ENCODE measurements at places on chromosomes 2 and 18.
A peak's percentile ranks its signal among the peaks of the same experiment; 100 is the strongest.

DNA sequence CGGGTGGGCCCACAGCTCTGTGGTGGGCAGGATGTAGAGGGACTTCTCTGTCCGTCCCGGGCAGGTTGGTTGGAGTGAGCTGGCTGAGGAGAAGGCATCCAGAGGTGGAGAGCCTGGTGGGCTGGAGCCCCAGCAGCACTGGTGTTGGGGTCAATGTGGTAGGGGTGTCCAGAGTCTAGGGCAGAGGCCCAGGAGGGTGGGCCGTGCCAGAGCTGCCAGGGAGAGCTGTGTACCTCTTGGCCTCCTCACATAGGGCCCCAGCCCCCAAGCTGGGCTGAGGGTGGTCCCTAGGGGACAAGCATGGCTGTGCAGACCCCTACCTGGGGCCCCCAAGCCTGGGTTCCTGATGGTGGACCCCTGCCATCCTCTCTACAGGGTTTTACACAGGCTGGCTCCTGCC is 16.0 kb downstream of the ANO7 start:
- DNase-seq, result no peak

GRCh38 chr2:227363756-227364155 is 15.3 kb downstream of the TM4SF20 start:
- DNase-seq, result no peak

DNA sequence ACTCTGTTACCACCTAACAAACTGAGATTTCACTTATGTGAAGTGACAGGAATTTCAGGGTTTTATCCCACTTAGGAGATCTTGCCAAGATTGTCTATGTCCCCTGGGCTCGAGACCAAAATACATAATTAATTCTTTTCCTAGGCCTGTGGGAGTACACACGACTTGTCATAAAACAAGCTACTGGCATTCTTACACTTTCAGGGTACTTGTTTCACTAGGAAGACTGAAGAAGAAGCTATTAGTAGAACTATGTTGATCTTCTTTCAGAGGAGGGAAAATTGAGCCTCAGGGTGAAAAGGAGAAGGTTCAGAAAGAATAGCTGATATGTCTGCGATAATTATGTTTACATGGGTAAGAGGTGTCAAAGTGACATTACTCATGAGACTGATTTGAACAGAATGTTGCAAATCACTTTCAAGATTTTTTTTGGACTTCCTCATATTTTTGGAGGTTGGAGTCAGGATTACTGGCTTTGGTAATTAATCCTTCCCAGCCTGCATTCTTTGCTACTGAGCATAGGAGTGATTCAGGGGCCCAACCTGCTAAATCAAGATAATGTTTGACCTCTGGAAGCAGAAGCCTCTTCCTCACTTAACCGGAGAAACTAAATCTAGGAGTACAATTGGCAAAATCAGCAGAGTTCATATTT is 240.0 kb upstream of the NT5C1B start:
- peak; percentile 85 for DNase-seq

DNA sequence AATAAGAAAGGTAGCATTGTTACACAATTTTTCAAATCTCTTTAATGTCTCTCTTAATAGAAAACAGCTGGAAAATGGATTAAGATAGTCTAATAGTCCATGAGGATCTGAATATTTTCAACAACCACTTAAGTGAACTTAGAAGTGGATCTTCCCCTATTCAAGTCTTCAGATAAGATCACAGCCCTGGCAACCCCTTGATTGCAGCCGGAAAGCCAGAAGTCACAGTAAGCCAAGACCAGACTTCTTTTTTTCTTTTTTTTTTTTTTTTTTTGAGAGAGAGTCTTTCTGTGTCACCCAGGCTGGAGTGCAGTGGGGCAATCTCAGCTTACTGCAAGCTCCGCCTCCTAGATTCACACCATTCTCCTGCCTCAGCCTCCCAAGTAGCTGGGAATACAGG is 18.6 kb upstream of the ZC3H15 start:
- DNase-seq, result no peak

DNA sequence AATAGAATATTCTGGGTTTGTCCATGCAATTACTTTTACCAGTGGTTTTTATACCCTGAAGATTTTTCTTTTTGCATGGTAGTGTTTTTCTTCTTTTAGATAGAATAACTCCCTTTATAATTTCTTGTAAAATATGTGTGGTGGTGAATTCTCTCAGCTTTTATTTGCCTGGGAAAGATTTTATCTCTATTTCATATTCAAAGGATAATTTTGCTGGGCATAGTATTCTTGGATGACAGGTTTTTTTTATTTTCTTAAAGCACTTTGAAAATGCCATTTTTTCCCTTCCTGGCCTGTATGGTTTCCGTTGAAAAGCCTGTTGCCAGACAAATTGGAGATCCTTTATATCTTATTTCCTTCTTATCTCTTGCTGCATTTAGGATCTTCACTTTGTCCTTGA is 113.5 kb downstream of the MYO3B start:
- DNase-seq, result no peak

DNA sequence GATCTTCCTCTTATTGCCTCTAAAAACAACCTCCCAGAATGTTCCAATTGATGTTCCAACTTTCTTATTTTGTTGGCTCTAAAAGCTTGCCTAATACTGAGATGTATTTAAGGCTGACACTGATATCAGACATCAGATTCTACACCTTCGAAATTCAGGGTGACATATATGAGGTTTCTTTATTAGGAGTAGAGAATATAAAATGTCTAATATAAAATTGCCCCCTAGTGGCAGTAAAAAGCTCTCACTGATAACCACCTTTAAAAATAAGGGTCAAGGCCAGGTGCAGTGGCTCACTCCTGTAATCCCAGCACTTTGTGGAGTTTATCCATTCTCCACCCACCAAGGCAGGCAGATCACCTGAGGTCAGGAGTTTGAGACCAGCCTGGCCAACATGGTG is 789.7 kb upstream of the SLC39A10 start:
- peak; percentile 2 for DNase-seq

GRCh38 chr18:25189391-25190185 is 162.4 kb downstream of the ZNF521 start:
- no peak for DNase-seq

DNA sequence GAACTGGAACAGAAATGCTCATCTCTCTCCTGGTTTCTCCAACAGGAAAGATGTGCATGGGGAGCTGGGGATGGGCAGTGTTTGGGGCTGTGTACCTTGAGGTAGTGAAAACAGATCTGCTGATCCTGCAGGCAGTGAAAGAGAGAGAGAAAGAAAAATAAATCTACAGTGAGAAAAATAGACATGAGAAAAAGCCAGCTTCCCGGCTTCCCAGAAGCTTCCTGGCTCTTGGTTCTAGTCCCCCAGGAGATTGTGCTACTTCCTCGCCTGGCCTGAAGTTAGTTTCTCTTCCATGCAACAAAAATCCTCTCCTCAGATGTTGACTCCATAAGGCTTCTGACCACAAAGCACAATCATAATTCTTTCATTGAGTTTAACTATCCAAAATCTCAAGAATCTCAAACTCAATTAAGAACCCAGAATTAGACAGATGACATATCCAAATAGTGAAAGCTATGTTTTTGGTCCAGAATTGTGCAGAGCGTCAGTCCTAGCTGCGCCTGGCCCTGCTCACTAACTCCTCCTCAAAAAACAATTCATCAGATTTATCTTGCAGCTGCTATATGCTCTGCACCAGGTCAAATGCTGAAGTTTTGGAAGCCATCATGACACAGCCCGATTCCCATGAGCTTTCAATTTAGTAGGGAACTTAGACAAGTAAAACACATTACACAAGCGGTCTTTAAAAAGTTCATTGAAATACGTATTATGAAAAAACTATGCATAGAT is 20.1 kb upstream of the NAB1 start:
- peak; percentile 25 for DNase-seq

- no peak for DNase-seq
Measured at GRCh38 chr2:130314377-130314776, 28.3 kb upstream of the IMP4 start.

DNA sequence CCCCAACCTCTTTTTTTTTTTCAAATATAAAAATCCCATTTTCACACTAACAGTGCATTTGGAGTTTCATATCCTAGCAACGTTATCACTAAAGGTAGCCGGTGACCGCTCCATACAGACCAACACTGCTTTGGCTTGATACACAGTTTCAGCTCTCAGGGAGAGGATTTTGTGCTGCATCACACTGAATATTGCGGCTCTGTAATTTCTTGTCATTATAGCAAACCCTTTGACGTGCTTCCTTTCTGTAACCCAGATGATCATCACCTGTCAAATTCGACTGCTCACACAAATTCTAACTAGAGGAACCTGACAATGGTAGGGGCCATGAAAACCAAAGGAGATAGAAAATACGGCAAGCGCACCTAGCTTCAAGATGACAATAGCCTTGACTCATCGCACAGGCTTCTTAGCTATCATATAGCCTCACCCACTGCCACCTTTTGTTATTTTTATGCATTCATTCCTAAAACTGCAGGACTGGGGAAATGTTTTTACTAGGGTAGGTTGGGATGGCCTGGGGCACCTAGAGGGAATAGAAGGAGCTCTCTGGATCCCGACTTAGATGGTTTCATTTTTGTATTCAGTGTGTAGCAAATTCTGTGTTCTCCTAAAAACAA is 582.9 kb upstream of the PIK3C3 start:
- no peak for DNase-seq

- DNase-seq, result no peak
Measured at GRCh38 chr2:201233192-201233811, 27.0 kb upstream of the CASP8 start.

DNA sequence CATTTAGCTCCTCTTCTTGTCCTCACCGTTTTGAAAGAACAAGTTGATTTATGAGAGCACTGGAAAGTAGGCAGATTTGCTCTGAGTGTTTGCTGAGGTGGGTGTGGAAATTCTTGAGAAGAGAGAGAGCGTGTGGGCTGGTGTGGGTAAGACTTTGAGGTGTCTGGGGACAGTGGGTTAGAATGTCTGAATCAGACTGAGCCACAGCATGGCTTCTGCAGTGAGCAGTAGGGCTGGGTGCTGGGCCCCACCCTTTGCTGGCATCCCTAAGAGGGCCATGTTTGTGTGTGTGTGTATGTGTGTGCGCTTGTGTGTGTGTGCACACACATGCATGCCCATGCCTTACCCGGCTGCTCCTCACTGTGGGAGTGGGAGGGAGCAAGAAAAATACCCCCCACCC is 63.7 kb downstream of the COPS8 start:
- DNase-seq, result no peak

DNA sequence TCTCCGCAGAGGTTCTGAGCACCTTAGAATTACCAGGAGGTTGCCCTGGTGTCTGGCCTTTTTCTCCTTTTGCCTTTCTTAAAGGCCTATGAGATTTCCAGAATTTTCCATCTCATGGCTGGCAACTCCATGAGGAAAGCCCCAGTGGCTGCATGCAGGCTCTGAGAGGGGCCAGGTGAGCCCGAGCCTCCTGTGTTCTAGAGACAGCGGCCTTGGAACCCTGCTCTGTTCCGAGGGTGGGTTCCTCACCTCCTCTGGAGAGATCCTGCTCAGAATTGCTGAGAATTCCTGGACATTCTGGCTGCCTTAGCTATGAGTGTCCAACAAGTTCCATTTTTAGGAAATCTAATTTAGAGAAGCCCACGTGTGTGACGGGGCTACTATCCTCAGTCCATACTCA is 35.7 kb upstream of the HPCAL1 start:
- no peak for DNase-seq

DNA sequence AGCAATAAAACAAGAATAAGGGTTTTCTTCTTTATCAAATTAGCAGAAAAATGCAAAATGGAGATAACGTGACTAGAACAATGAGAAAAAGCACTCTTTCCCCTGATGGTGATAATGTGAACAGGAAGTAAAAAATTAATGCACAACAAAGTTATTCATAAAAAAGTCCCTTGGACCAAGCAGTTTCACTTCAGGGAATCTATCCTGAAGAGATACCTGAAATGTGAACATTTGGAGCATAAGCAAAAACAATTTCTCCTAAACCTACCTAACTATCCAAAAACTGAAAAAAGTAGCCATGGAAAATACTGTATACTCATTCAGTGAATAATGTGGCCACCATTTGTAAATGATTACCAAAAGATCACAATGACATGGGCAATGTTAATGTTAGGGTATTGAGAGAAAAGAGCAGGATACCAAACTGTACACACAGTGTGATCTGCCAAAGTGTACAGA is 48.7 kb downstream of the TRIP12 start:
- DNase-seq, result no peak
